ENCODE measurements at places on chromosomes 5 and 9.

GRCh38 chr5:73858054-73858453 is 232.1 kb downstream of the ARHGEF28 start:
- DNase-seq, result no peak

DNA sequence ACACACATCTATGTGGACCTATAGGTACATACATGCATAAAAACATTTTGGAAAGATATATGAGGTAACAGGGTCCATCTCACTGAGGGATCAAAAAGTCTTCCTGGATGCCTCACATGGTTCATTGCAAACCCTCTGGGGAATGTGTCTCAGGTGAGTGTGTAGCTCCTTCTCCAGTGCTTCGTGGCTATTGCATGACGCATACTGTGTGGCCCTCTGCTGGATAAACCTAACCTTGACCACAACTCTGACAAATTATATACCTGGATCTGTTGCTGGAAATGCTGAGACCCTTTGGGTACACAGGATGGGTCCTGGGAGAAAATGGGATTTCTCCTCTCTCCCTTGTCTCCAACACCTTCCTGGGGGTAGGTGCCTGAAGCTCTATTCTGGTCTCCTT is 91.9 kb downstream of the JAKMIP2 start:
- no peak for DNase-seq

DNA sequence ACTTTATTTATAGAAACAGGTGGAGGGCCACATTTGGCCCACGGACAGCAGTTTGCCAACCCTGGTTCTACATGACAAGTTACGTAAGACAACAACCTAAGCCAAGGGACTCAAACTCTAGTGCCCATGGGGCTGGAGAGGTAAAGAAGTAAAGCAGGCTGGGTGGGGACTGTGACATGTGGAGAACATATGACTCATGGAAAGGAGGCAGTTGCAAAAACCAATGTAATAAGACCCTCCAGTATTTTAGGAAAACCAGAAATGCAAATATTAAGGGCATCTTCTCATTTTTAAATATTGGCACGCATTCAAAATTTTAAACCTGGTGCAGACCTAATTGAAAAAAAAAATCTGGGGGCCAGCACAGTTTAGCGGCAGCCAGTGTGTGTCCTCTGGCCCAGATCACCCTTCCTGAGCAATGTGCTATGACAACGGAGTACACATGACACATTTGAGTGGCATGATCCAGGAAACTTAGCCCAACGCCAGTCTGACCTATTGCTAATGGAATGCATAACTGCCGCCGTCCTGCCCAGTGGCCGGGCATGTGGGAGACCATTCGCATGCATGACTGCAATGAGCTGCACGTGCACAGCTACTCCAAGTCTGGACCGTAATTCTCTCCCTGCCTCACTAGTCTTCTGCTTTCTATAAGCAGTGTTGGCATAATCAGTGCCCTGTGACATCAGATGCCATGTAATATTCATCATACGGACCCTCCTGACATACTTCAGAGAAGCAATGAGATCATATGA is 97.2 kb downstream of the SH3TC2 start:
- DNase-seq, result no peak

DNA sequence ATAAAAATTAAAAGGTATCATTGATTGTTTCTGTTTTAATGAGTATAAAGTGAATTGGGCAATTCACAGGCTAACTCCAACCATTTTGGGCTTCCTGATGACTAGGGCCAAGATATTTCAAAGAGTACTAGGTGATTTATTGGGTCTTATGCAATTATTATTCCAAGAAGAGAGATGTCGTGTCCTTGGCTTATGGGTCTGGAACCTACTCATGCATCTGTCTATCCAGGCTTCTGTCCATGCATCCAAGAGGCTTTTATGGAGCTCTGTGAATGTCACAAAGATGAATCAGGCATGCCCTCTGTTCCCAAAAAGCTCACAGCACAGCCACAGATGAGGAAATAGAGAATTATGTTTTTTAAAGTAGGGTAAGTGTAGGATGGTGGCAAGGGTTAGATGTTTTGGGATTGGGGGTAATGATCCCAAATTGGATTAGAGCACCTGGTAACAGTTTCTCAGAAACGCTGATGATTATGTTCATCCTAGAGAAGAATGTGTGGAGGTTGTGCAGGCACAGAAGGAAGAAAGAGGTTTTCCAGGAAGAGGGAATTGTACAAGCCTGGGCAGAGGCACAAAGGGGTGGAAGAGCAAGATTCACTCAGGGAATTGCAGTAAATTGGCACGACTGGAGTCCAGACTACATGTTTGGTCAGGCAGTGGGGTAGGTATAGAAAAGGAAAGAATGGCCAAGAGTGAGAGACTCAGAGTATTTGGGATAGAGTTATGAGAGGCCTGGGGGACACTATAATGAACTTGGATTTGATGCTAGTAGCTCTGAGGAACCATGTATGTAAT is 83.0 kb upstream of the TNC start:
- DNase-seq, result no peak

DNA sequence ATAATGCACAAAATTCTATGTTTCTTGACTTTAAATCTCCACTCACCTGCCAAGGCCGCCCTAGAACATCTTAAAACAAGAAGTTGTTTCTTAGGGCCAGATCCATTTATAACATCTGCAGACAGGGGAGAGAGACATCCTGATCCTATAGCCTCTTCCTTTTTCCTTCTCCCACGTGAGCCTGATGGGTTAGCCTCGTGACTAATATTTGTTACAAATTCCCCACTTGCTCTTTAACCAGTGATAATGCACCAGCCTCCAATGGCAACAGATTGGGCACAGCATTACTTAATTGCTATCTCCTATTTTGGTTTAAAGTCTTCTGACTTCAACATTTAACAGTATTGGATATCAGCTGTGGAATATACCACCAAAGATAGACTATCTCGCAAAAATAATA is 196.5 kb downstream of the GADD45G start:
- no peak for DNase-seq

GRCh38 chr5:150765011-150765798 is 6.4 kb upstream of the DCTN4 start:
- DNase-seq, result no peak

DNA sequence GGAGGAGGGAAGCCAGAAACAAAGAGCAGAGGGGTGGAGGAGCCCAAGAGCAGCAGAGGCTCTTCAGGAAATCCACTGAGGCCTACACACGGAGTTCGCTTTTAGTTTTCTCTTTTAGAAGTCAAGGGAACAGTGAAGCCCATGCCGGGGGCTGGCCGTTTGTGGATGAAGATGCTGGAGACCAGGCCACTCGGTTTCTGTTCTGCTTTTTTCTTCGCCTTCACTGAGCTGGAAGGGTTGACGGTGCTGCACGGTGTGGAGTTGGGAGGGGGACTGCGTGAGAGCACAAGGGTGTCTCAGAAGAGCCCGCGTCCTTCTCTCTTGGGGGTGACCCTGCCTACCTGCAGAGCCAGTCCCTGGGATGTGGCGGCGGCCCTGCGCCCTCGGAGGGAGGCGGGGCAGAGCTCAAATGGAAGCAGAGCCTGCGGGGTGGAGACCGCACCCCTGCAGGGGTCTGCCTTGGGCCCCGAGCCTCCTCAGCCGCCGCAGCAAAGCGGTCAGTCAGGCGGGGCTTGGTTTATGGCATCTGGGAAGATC is 68.5 kb upstream of the CACNA1B start:
- no peak for DNase-seq

GRCh38 chr9:93294011-93294410 is 110.1 kb downstream of the WNK2 start:
- DNase-seq, result no peak

GRCh38 chr5:172730981-172731679 is 39.9 kb downstream of the DUSP1 start:
- DNase-seq, result no peak

- DNase-seq, result no peak
These were observed 481.0 kb upstream of the RGMB start for GRCh38 chr5:98292496-98292895.

GRCh38 chr9:35599763-35600604 is 5.1 kb upstream of the TESK1 start:
- no peak for DNase-seq

GRCh38 chr5:135444881-135445280 is 2.3 kb downstream of the DCANP1 start:
- no peak for DNase-seq
